Nephron progenitor cell (in vitro differentiated cells): ENCODE measurements at places on chromosomes 6 and 20.

DNA sequence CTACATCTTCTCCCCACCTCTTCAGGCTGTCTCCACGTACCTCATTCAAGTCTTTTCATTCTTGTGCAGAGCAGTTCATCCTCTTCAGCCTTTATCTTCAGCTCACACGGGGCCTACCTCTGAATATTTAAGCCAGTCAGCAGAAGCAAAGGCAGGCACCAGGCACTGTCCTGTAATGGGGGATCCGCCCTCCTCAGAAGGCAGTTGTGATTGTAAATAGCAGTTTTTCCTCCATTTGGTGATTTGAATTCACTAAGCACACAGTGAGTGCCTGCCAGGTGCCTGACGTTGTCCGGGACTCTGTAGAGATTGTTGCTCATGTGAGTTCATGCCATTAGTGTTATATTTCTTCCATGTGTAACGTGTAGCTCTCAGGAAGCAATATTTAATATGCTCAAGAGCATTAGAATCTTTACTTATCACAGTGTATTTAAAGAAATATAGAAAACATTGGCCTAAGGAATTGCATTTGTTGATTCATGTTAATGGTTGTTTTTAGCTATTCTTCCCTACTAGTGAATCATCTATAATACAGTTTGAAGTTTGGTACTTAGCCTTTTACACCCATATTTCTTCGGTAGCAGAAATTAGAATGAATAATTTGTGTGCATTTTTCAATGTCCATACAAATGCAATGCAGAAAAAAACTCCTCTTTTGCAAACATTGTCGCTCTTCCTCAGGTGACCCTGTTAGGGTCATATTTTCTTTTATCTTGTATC lies 17.9 kb downstream of the BPHL start:
- H3K27ac ChIP-seq, result peak overlapping the region; percentile 73

- H3K27me3 ChIP-seq, result peaks cover 7% of the 10 kb centered on the region
- no peak overlapping the region for H3K27ac ChIP-seq
- no peak for DNase-seq
- no peaks in the 10 kb centered on the region for H3K36me3 ChIP-seq
- H3K4me3 ChIP-seq, result peak overlapping the region; percentile 32
Observed at GRCh38 chr20:62524505-62524911, 48.7 kb upstream of the GATA5 start.

DNA sequence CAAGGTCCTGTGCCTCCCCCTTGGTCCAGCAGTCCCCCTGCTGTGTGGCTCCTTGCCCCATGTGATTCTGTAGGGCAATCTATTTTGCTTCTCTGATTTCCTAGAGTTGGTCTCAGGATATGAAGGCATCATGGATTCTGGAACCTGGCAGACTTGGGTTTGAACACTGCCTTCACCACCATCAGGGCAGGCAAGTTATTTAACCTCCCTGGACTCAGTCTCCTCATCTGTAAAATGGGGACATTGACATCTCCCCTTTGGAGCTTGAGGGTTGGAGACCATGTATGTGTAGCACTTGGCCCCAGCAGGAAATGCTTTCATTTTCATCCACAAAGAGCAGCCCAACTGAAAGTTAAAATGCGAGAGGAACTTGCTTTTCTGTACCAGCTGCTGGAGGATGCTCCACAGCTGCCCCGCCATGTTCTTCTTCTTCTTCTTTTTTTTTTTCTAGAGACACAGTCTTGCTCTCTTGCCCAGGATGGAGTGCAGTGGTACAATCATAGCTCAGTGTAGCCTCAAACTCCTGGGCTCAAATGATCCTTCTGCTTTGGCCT lies 6.7 kb downstream of the TOX2 start:
- no peak for DNase-seq
- H3K36me3 ChIP-seq, result no peaks in the 10 kb centered on the region
- H3K4me1 ChIP-seq, result peaks cover 4% of the 10 kb centered on the region
- peaks cover 97% of the 10 kb centered on the region for H3K27me3 ChIP-seq
- no peak overlapping the region for H3K4me3 ChIP-seq

DNA sequence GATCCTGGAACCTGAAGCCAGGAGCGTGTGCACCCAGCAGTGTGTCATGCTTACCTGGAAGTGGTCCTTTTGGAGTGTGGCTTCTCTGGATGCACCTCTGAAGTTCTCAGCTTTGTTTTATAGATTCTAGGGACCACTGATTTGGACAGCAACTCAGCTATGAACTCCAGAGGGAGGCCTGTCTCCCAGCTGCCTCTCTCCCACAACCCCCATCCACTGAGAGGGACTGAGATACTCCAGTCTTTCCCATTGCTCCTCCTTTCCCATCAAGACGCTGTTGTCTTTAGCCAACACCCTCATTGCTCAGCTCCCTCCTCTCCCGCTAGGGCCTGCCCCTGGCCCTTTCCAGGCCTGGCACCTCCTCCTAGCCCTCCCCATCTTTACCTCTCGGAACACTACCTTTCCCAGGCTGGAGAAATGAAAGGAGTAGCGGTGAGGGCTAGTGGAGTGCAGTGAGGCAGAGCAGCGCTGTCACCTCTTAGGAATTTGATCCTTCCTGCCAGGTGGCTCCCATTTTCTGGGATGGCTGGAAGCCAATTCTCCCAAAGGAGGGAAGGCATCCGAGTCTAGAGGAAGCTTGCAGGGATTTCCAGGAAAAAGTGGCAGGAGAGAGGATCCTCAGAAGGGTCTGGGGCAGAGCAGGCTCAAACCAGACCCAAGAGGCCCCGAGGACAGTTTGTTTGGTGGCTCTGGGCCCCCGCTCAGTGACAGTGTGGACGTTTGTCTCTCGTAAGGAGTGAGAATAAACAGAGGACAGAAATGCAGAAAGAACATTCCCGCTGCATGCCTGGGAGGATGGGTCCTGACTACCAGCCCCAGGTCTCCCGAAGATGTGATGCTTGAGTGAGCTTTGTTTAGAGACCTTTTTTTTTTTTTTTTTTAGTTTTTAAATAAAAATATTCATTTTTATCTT lies at the start of gene LRRN4:
LRRN4 (minus strand) TSS at position 285 of the 913 bp plus-strand sequence. CDS start 1,261 bp downstream, outside the sequence.
- DNase-seq, result peak; percentile 54
- peak within 1 kb of the TSS; percentile 87 for H3K4me3 ChIP-seq

DNA sequence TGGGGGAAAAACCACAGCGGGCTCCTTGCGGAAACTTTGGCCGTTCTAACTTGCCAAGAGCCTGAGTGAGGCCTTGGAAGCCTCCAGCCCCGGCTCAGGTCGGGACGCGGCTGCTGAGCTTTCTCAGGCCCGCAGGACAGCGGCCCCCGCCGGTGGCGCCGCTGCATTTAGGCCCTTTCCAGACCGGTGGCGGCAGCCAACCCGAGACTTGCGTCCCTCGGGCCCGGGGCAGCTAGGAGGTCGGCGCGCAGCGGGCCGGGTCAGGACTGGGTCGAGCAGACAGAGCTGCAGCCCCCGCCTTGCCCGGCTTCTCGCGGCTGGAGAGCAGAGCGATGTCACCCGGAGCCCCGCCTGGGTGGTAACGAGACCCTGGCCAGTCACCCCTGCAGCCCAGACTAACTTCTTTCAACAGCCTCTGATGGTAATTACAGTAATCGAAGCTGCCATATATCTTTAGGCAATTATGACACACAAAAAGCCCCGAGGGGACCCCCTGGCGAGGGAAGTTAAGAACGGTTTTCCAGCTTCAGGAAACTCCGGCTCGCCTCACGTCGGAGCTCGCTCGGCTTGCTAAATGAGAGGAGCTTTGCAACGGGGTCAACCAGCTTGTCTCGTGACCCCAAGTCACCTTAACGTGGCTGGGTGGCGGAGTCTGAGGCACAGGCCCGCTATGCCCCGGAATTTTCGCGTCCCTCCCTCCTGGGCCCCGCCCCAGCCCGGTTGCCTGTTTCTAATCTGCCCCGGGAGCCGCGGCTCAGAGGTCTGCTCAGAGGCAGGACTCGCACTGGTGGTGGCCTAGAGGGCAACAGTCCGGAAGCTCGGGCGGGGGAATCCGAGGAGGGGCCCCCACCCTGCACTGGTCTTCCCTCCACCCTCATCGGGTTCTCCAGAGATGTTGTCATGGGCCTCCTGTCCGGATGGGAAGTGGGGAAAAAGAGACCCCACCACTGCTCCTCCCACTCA lies 3.0 kb downstream of the NR2E1 start:
- no peak overlapping the region for H3K4me3 ChIP-seq
- peak; percentile 70 for DNase-seq
- H3K36me3 ChIP-seq, result no peaks in the 10 kb centered on the region
- H3K27me3 ChIP-seq, result peaks cover 100% of the 10 kb centered on the region
- no peak overlapping the region for H3K27ac ChIP-seq
- peaks cover 28% of the 10 kb centered on the region for H3K4me1 ChIP-seq

GRCh38 chr6:12976366-12976765 lies 259.8 kb downstream of the PHACTR1 start:
- no peak overlapping the region for H3K27ac ChIP-seq
- DNase-seq, result no peak
- no peaks in the 10 kb centered on the region for H3K36me3 ChIP-seq
- no peak overlapping the region for H3K4me3 ChIP-seq

GRCh38 chr20:23188377-23189169 lies 102.4 kb upstream of the CD93 start:
- no peak for DNase-seq
- H3K27ac ChIP-seq, result no peak overlapping the region
- no peaks in the 10 kb centered on the region for H3K36me3 ChIP-seq
- H3K4me3 ChIP-seq, result no peak overlapping the region
- no peaks in the 10 kb centered on the region for H3K4me1 ChIP-seq
- H3K27me3 ChIP-seq, result no peaks in the 10 kb centered on the region

GRCh38 chr6:16135066-16135465 lies 6.2 kb downstream of the MYLIP start:
- H3K27ac ChIP-seq, result peak overlapping the region; percentile 59
- peaks cover 96% of the 10 kb centered on the region for H3K4me1 ChIP-seq
- H3K27me3 ChIP-seq, result no peaks in the 10 kb centered on the region
- DNase-seq, result no peak
- H3K36me3 ChIP-seq, result peaks cover 38% of the 10 kb centered on the region

DNA sequence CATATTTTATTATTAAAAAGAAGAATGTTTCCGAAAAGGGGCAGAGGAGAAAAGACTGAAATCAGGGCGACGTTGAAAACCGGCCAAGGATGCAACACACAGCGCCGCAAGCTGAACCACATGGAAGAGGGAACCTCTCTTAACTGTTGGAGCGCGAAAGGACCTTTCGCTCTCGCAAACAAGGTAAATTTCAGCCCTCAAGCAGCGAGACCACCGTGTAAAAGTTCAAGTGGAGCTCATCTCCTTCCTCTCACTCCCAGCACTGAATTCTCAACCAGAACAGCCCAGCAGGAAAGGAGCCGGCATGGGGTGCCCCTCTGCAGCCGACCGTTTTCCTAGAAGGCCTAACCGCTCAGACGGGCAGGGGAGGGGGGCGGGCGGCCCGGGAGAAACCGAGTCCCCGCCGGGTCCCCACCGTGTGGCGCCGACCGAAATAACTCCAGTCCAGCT lies 621 bp downstream of the GPR63 start:
- H3K36me3 ChIP-seq, result no peaks in the 10 kb centered on the region
- peak overlapping the region; percentile 99 for H3K4me3 ChIP-seq
- DNase-seq, result no peak

- no peaks in the 10 kb centered on the region for H3K4me1 ChIP-seq
- no peak overlapping the region for H3K4me3 ChIP-seq
- peaks cover 12% of the 10 kb centered on the region for H3K27me3 ChIP-seq
- H3K27ac ChIP-seq, result peak overlapping the region; percentile 26
- H3K36me3 ChIP-seq, result peaks cover 4% of the 10 kb centered on the region
Observed at GRCh38 chr20:5056801-5057599, 55.7 kb upstream of the SLC23A2 start.

- peaks cover 3% of the 10 kb centered on the region for H3K27me3 ChIP-seq
- no peak overlapping the region for H3K27ac ChIP-seq
- peaks cover 5% of the 10 kb centered on the region for H3K36me3 ChIP-seq
Observed at GRCh38 chr6:122752459-122752858, 27.1 kb upstream of the FABP7 start.
